ENCODE measurements at places on chromosomes 2 and 18.

GRCh38 chr2:156380117-156380645 is 47.7 kb upstream of the NR4A2 start:
- no peak for DNase-seq

- no peak for DNase-seq
These were observed 26.9 kb upstream of the DARS1 start for GRCh38 chr2:136012315-136012714.

- no peak for DNase-seq
These were observed 87.5 kb downstream of the SATB2 start for GRCh38 chr2:199370150-199370780.

DNA sequence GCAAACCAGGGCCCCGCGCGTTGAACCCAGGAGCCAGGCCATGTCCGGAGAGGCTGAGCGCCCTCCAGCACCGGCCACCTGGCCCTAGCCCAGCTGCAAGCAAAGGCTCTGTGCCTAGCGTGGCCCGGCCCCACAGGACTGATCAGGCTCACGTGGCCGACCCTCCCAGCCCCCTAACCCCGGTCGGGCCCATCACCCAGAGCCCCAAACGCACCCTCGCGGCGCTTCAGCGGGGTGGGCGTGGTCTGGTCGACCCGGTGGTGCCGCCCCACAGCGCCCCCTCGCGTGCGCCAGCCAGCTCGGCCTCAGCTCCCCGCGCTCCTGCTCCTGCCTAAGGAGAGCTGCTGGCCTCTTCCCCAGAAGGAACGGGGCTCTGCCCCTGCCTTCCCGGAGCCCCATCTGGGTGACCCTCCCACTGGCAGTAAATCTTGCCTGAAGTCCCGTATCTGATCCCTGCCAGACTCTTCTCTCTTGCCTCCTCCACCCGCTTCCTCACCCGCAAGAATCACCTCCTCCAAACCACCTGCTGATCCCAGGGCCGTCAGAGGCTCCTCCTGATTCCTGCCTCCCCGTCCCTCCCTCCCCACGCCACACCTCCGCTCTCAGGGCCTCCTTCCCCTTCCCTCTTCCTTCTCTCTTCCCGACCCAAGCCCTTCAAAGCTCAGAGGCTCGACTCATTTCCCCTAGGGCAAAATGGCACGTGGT is 12.3 kb upstream of the TEX51 start:
- peak; percentile 24 for DNase-seq

DNA sequence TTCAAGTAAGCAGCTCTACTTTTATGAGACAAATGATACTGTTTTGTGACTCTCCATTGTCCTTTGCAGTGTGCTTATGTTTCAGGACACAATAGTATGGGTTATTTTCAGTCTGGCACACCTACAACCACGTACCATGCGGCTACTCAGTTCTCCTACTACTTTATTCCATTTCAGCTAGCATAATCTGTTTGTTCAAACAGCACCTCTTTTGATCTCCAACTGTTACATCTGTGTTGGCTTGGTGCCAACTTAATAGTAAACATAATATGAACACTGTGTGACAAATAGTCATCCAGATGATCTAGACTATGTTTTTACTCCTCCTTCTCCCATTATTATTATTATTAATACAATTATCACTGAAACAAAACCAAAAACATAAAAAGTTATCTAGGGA is 40.5 kb downstream of the MYO3B start:
- no peak for DNase-seq

DNA sequence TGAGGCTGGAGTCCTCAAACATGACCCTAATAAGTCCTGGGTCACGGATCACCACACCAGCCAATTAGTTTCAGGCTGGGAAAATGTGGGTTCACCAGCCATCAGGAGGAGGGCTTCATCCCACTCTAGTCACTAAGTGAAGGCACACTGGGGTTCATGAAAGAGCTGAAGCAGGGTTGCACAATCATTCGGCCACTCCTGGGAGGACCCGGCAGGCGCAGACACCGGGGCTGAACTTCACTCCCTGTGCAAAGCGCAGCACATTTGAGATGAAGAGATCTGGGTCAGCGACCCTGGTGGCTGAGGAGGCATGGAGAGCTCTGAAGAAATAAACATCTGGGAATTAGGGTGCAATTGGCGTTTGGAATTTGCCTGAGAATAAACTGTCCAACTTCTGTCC is 684.4 kb upstream of the SALL3 start:
- DNase-seq: no peak

- peak; percentile 83 for DNase-seq
These were observed 13.6 kb upstream of the ANKRD53 start for GRCh38 chr2:70964596-70965386.

DNA sequence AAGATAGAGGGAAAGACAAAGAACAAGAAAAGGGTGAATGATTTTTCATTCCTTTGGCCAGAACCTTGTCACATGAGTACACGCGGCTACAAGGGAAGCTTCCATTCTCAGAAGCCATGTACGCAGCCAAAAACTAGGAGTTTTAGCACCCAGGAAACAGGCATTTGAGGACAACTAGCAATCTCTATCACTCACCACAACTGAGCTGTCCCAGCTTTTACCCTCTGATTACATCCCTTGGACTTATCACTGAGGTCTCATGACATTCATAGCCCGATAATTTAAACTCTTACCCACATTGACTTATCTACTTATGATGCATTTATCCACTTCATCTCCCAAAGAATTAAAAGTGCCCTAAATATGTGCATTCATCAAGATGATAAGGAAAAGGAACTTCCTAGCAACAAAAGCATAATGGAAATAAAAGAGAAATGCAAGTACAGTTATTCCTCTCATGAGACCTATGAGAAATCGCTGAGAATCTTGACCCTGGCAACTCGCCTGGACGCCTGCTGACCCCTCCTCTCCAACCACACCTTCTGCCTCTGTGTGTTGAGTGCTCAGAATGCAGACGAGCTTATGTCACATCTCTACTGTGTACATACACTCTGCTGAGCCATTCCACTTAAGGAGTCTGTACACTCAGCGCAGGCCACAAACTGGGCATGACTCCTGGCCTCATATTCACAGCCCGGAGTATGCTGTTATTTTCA is 28.7 kb upstream of the MFSD6 start:
- DNase-seq: no peak

DNA sequence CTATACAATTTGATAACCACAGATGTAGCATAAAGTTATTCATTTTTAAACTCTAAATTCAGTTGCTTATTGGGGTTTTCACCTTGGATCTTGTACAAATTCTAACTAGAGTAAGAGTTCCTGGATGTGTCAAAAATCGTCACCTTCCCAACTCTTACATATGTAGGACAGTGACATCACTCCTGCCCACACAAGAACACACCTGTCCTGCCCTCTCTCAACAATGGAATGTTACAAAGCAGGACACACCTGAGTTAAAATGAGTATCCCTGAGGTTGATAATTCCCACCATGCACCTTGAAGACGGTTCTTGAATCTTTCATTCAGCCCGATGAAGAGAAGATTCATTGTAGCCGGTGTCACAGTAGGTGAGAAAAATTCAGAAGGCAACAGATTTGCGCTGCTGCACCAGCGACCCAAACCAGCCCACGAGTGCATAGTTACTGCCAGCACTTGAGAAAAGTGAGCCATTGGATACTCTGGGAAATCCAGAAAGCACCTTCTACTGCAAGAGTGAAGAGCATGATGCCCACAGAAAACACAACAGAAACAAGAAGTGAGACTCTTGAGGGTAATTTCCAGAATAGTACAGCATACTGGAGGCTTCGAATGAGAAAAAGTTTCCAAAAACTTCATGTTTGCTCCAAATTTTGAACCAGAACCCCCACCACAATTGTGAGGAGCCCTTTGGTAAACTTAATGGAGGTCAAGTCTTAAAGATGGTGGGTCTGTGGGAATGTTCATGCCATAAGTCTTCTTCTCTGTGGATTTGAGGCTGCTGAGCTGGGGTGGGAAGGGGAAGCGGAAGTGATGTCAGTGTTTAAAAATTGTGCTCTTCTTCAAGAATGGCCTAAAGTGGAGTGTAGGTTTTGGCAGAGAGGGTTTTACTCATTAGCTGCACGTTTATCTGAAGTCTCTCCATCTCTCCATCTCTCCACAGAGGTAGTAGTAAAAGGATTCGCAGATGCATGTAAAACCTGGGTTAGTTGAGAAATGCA is 34.7 kb upstream of the ADAM23 start:
- no peak for DNase-seq

DNA sequence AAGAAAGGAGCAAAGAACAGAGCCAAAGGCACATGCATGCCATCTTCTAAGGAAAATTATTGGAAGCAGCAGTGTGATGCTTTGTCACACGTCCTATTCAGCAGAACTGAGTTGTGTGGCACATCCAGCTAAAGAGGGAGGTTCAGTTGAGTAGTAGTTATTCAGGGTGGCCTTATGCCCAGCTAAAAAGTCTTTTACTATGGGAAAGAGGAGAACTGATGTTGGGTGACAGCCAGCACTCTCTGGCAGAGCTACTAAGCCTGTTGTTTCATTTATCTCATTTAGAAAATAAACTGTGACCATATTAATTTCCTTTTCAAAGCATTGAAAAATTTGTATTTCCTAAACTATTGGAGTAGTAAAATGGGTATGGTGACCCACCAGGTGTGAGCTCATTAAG is 18.5 kb downstream of the ITGA6 start:
- no peak for DNase-seq

DNA sequence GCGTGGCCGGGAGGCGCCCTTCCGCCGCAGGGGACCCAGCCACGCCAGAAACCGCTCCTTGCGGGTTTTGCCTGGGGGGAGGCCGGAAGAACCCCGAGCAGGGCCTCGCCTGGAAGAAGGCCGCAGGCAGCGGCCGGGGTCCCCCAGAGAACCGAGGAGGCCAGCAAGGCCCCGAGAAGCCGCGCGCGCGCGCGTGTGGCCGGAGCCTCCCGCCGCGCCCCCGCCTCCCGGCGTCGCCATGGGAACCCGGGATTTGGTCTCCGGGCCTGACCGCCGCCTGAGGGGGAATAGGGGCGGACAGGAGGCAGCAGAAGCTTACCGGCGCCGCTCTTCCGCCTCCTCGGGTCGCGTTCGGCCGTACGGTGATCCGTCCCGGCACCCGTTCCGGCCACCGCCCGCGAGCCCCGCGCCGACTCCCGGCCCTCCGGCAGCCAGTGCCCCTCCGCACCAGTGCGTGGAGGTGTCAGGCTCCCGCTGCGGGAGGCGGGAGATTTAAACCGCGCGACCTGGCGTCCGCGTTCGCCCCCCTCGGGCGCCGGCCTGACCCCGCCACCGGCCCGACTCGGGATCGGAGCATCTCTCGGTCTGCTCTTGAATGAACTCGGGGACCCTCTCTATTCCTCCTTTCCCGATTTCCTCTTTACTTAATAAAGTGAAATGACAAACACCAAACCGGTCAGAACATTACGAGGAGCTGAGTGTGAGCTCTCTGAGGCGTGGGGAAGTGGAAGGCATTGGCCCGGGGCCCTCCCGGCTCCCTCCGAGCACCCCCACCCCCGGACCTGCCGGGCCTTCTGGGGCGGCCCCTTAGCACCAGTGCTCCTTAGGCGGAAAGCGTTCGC is at the start of gene ICA1L:
TSS of gene ICA1L (minus strand) at position 467 of the 842 bp plus-strand sequence. CDS start 42,757 bp downstream, outside the sequence.
- DNase-seq: peak; percentile 54

- no peak for DNase-seq
These were observed 202.7 kb downstream of the EIPR1 start for GRCh38 chr2:3174626-3175567.

- no peak for DNase-seq
These were observed 188.5 kb upstream of the HAAO start for GRCh38 chr2:42980764-42981416.

GRCh38 chr2:8684540-8684877 is 2.7 kb downstream of the ID2 start:
- DNase-seq: peak; percentile 59

Measured in CD4-positive, alpha-beta T cell treated with Interleukin-21 for 1 hour (primary cell).